ENCODE measurements at places on chromosomes 11 and 22. TPM values are rescaled to one million over a fixed set of nuclear protein-coding genes. Genes with fewer than 3 reads are reported as not detected.

DNA sequence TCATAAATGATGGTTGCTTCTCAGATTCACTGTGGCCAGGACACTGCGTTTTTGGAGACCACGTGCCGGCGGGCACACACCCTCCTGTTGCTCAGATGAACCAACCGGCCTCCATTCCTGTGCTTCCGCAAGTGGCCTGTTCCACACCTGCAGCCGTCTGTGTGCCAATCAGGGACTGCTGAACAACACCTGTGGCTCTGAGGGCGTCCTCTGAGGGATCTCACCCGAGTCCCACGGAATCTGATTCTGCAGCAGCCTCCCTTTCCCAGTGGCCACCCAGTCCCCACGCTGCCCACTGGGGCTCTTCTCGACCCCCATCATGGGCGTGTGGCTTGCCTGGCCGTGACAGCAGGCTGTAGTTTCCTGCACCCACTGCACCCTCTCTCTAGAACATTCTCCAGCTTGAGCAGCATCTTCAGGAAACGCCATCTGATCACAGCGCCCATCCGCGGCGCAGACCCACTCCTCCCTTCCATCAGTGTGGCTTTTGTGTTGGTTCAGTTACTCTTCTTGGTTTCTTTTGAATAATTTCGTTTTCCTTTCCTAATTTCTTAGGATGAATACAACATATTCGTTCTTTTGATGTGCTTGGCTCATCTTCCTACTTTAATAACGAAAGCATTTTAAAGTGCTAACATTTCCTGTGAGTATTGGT is 100.3 kb upstream of the SLC22A12 start:
- no peak for DNase-seq
- peaks cover 16% of the 10 kb centered on the region for H3K27me3 ChIP-seq
- H3K36me3 ChIP-seq = no peaks in the 10 kb centered on the region

GRCh38 chr11:34487430-34487829 is 26.2 kb downstream of the ELF5 start:
- DNase-seq = no peak
- no peak overlapping the region for H3K4me3 ChIP-seq
- no peak overlapping the region for H3K27ac ChIP-seq
- peaks cover 4% of the 10 kb centered on the region for H3K27me3 ChIP-seq
- H3K36me3 ChIP-seq = no peaks in the 10 kb centered on the region

- H3K27ac ChIP-seq = no peak overlapping the region
- no peaks in the 10 kb centered on the region for H3K36me3 ChIP-seq
- H3K27me3 ChIP-seq = peaks cover 4% of the 10 kb centered on the region
- H3K4me3 ChIP-seq = no peak overlapping the region
- H3K4me1 ChIP-seq = peaks cover 3% of the 10 kb centered on the region
These were observed 60.4 kb upstream of the ZBED5 start for GRCh38 chr11:10918275-10918674.

DNA sequence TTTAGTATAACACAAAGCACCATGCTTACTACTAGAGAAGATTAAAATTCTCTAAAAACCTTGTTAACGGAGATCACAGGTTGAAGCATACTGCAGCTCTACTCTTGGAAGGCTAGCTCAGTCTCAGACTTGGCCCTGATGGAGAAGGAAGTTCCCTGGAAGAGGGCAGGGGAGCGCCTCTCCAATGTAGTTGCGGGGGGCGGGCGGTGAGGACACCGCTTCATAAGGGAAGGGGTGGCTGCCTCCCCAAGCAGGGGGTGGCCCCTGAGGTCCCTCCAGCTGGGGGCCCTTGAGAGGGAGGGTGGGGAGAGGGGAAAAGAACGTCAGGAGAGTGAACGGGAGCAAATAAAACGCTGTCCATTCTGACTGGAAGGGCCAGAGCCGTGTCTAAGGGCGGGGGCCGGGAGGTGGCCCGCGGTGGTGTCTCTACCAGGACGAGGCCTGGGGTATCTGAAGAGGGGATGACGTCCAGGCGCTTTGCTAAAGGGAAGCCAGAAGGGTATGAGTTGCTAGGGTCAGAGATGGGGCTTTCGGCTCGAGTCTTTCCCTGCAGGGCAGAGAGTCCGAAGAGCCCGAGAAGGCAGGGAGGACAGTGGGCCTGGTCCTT is 553 bp upstream of the USP47 start:
- H3K4me3 ChIP-seq = no peak overlapping the region
- H3K27me3 ChIP-seq = peaks cover 17% of the 10 kb centered on the region
- H3K27ac ChIP-seq = no peak overlapping the region
- peaks cover 6% of the 10 kb centered on the region for H3K4me1 ChIP-seq
- no peak for DNase-seq

DNA sequence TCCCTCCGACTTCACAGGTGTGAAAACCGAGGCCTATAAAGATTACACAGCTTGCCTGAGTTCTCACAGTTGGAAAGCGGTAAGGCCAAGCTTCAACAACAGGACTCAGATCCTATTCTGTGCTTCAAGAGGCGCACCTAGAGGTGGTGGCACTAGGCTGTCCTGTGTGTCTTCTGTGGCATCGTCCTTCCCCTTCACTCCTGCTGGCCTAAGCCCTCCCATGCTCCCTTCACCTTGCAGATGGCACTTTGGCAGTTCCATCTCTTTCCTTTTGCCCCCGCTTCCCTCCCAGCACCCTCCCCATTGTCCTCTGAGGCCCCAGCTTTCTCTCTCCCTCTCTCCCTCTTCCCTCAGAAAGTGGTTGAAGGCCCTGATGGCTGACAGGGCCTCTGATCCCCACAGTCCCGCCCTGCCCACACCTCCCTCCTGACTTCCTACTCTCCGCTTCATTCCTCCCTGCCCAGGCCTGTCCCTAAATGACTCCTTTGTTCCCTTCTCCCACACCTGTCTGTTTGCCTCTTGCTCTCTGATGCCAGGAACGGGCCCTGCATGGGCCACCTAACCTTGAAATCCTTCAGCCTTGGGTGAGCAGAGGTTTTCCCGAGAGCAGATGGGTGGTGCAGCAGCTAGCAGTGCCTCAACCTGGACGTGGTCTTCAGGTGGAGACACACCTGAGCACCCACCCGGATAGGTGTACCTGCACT is 5.8 kb downstream of the TRIM29 start:
- H3K4me3 ChIP-seq = no peak overlapping the region
- H3K4me1 ChIP-seq = no peaks in the 10 kb centered on the region
- no peaks in the 10 kb centered on the region for H3K27me3 ChIP-seq
- no peaks in the 10 kb centered on the region for H3K36me3 ChIP-seq

- no peaks in the 10 kb centered on the region for H3K27me3 ChIP-seq
- no peak for DNase-seq
- H3K4me3 ChIP-seq = no peak overlapping the region
- no peaks in the 10 kb centered on the region for H3K36me3 ChIP-seq
- no peaks in the 10 kb centered on the region for H3K4me1 ChIP-seq
These were observed 118.1 kb upstream of the ARHGAP20 start for GRCh38 chr11:110830344-110830743.

GRCh38 chr22:19826619-19826950 is 28.1 kb downstream of the GNB1L start:
- H3K36me3 ChIP-seq = no peaks in the 10 kb centered on the region
- DNase-seq = no peak
- H3K4me1 ChIP-seq = no peaks in the 10 kb centered on the region

DNA sequence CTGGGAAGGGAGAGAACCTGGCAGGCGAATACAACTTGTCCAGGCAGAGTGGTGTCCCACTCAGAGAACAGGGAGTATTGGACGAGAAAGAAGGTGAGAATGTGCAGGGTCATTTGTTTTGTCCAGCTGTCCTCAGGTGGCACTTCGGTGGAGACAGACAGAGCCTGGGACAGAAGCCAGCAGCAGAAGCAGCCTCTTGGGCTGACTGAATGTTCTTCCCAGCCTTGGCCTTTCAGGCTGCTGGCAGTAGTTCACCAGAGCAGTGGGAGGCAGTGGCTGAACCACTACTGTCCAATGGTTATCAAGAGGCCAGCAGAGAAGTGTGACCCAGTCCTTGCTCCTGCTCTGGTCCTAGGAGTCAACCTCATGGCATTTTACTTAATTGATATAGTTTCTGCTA is 331.1 kb upstream of the NARS2 start:
- H3K27ac ChIP-seq = no peak overlapping the region
- H3K4me1 ChIP-seq = no peaks in the 10 kb centered on the region
- peaks cover 4% of the 10 kb centered on the region for H3K27me3 ChIP-seq
- no peak overlapping the region for H3K4me3 ChIP-seq

DNA sequence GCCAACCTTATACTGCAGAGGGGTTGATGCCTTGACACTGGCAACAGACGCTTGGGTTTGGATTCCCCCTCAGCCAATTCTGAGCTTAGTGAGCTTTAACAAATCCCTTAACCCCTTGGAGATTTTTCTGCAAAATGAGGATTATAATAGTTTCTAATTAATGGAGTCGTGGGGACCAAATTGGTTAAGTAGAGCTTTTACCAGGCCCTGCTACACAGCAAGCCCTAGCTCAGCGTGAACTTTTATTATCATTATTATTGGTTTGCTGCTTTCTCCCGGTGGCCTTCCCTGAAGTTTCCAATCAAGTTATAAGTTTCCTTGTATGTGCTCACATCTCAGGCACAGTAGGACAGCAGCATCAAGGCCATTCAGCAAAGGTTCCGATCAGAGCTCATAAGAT is 156.6 kb upstream of the GUCY1A2 start:
- H3K27ac ChIP-seq = no peak overlapping the region
- no peaks in the 10 kb centered on the region for H3K27me3 ChIP-seq
- DNase-seq = no peak
- H3K4me1 ChIP-seq = no peaks in the 10 kb centered on the region
- no peaks in the 10 kb centered on the region for H3K36me3 ChIP-seq

GRCh38 chr11:112770487-112770886 is 190.7 kb upstream of the NCAM1 start:
- no peaks in the 10 kb centered on the region for H3K27me3 ChIP-seq
- H3K27ac ChIP-seq = no peak overlapping the region
- no peak overlapping the region for H3K4me3 ChIP-seq
- H3K36me3 ChIP-seq = no peaks in the 10 kb centered on the region

- H3K36me3 ChIP-seq = peaks cover 3% of the 10 kb centered on the region
- H3K4me1 ChIP-seq = peaks cover 21% of the 10 kb centered on the region
- peak overlapping the region; percentile 56 for H3K4me3 ChIP-seq
- H3K27me3 ChIP-seq = peaks cover 48% of the 10 kb centered on the region
These were observed 125.3 kb upstream of the C11orf58 start for GRCh38 chr11:16613262-16613511.

GRCh38 chr22:47197773-47198500 is 435.5 kb downstream of the TBC1D22A start:
- no peak overlapping the region for H3K4me3 ChIP-seq
- H3K36me3 ChIP-seq = no peaks in the 10 kb centered on the region
- H3K27me3 ChIP-seq = no peaks in the 10 kb centered on the region
- H3K27ac ChIP-seq = no peak overlapping the region

DNA sequence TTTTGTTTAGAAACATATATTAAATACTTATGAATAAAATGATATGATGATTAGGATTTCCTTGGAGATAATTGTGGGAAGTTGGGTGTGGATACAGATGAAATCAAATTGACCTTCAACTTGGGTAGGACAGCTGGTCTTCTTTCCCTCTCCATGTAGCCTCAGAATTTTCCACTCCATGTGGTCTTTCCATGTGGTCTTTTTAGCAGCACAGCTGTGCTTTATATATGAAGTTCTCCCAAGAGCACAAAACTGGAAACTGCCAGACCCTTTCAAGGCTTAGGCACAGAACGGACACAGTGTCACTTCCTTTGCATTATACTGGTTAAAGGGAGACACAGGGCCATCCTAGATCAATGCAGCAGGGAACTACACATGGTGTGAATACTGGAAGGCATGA is 28.6 kb downstream of the FAM76B start:
- no peak overlapping the region for H3K27ac ChIP-seq
- H3K36me3 ChIP-seq = no peaks in the 10 kb centered on the region
- no peak for DNase-seq
- H3K4me3 ChIP-seq = no peak overlapping the region
- no peaks in the 10 kb centered on the region for H3K4me1 ChIP-seq

GRCh38 chr11:108617055-108617454 is 23.5 kb upstream of the EXPH5 start:
- no peak overlapping the region for H3K4me3 ChIP-seq
- DNase-seq = no peak
- H3K27me3 ChIP-seq = peaks cover 14% of the 10 kb centered on the region
- H3K4me1 ChIP-seq = no peaks in the 10 kb centered on the region
- H3K27ac ChIP-seq = no peak overlapping the region

GRCh38 chr11:69971741-69972140 is 106.4 kb upstream of the ANO1 start:
- no peaks in the 10 kb centered on the region for H3K36me3 ChIP-seq
- H3K4me3 ChIP-seq = no peak overlapping the region
- no peak for DNase-seq

GRCh38 chr22:49570032-49570848 is 257.4 kb downstream of the BRD1 start:
- H3K4me3 ChIP-seq = no peak overlapping the region
- no peaks in the 10 kb centered on the region for H3K4me1 ChIP-seq
- H3K27ac ChIP-seq = no peak overlapping the region
- no peak for DNase-seq

DNA sequence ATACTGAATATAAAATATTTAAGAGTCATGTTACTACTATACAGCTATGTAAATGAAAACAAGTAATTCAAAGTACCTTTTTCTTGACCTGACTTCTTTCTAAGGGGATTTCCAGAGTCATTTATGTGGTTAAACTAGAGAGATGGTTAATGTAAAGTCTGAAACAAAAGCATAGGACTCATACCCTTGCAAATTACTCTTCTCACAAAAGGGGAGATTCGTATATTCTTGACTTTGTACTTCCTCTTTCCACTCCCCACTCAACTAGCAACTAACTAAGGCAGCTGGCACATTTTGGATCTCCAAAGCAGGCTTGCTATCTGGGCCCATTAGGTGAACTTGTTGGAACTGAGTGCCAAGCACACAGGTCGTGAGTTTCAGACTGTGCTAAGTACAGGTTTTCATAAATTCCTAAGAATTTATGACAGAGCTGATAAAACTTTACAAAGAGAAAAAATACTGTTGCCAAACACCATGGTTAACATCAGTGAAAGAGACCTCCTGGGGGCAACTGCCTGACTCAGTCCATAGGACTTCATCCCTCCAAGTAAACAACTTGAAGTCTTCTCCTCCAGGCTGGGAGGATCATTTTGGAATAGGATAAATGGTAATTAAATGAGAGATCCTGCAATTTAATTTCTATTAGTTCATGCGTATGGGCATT is 77.0 kb upstream of the DDI1 start:
- DNase-seq = no peak
- H3K4me3 ChIP-seq = no peak overlapping the region
- no peaks in the 10 kb centered on the region for H3K4me1 ChIP-seq
- no peaks in the 10 kb centered on the region for H3K27me3 ChIP-seq
- no peaks in the 10 kb centered on the region for H3K36me3 ChIP-seq

GRCh38 chr22:44962741-44963454 is 46.9 kb downstream of the PHF21B start:
- H3K27me3 ChIP-seq = no peaks in the 10 kb centered on the region
- no peak overlapping the region for H3K27ac ChIP-seq
- H3K36me3 ChIP-seq = no peaks in the 10 kb centered on the region
- no peak overlapping the region for H3K4me3 ChIP-seq
- H3K4me1 ChIP-seq = no peaks in the 10 kb centered on the region

DNA sequence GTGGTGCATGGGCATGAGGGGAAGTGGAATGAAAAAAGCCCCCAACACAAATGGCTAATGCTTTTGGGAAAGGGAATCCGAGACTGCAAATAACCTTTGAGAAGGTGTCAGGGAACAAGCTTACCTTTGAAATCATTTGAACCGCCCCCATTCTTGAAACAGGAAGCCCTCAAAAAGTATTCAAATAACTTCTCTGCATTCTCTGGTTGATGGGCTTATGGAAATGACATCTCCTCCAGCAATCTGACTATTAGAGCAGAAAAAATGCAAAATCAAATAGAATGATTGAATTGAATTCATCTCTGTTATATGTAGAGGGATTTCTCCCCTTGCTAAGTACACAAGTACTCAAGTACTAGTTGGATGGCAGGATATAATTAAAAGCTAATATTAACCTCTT is 409.9 kb downstream of the TMEM135 start:
- H3K4me3 ChIP-seq = no peak overlapping the region
- H3K27me3 ChIP-seq = peaks cover 5% of the 10 kb centered on the region
- H3K4me1 ChIP-seq = no peaks in the 10 kb centered on the region
- DNase-seq = no peak

The RIMBP3C gene
- total RNA-seq = 0.08 TPM

The BCO2 gene
- 1.3 TPM for total RNA-seq

The OR51E1 gene
- total RNA-seq = not detected

The RAB3IL1 gene
- not detected for total RNA-seq
